ENCODE measurements at places on chromosomes 3 and 15.

GRCh38 chr3:62602987-62603386 is 229.6 kb upstream of the FEZF2 start:
- DNase-seq, result no peak

GRCh38 chr15:90142216-90143165 is 40.2 kb upstream of the IDH2 start:
- DNase-seq, result no peak

- DNase-seq, result no peak
Measured at GRCh38 chr3:56758539-56758981, 43.2 kb downstream of the ARHGEF3 start.

- no peak for DNase-seq
Measured at GRCh38 chr15:68330901-68331300, 53.4 kb downstream of the FEM1B start.

DNA sequence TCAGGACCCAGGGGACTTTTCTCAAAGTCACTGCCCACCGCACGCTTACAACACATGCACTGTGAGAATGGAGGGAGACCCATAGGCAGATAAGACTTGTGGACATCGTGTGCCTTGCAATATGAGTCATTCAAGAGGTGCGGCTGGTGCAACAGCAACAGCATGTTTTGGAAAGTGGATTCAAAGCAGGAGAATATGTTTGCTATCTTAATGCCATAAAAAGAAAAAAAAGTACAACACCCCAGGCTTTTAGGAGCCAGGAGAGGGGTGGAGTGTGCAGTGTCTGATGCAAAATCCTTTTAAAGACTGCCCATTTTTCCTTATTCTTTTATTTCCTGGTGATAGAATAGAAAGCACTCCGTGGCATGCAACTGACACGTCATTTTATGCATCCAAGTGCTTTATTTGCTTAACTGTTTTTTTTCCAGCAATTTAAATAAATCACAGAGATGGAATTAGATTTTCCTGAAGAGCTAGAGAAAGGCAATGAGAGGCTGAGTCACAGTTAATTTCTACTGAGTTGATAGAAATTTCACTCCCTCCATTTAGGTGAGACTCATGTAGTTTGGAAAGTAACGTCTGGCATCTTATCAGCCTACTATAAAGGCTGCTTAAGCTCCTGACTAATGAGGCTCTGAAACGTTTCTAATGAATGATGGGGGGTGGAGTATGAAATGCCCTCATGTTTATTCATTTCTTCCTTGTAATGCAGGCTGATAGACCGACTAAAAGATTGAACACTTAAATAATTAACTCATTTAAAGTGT is 96.4 kb downstream of the NSUN3 start:
- no peak for DNase-seq

DNA sequence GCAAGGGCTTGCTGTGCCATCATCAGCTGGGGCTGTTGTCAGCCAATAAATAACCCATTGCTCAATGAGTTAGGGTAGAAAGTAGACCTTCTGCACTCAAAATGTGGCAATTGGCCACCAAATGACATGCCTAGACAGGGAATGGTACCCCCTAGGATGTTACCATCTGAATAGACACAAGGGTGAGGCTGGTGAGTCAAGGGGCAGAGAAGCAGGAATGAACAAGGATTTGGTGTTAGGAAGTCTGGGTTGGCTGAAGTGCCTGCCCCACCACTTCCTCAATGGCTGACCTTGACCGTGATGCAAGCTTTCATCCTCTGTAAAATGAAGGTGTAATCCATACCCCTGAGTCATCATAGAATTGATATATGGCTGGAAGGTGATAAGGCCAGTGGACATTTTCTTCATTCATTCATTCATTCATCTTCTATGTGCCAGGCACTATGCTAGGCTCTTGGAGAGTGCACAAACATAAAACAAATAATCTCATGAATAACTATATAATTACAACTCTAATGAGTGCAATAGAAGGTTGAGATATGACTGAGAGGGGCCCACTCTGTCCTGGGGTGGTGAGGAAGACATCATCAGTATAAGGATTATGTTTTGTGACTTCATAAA is 4.4 kb upstream of the CA12 start:
- no peak for DNase-seq

DNA sequence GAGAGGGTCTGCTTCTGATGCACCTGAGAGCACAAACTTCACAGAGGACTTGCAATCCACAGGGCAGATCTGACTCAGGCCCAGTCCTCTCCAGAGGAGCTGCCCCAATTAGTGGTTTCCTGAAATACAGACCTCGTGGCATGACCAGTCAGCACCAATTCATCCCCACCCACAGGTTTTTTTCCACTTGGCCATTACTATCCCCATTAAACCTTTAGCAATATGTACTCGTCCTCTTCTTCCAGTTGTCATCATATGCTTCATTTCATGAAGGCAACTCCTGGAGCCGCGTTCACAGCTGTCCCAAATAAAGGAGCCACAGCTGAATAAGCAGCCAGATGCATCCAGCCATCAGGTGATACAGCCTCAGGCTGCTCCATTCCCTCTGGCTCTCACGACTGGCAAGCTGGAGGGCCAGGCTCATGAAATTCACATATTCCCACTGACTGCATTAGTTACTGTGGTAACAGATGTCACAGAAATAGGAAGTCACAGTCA is 163.1 kb downstream of the FMN1 start:
- no peak for DNase-seq

DNA sequence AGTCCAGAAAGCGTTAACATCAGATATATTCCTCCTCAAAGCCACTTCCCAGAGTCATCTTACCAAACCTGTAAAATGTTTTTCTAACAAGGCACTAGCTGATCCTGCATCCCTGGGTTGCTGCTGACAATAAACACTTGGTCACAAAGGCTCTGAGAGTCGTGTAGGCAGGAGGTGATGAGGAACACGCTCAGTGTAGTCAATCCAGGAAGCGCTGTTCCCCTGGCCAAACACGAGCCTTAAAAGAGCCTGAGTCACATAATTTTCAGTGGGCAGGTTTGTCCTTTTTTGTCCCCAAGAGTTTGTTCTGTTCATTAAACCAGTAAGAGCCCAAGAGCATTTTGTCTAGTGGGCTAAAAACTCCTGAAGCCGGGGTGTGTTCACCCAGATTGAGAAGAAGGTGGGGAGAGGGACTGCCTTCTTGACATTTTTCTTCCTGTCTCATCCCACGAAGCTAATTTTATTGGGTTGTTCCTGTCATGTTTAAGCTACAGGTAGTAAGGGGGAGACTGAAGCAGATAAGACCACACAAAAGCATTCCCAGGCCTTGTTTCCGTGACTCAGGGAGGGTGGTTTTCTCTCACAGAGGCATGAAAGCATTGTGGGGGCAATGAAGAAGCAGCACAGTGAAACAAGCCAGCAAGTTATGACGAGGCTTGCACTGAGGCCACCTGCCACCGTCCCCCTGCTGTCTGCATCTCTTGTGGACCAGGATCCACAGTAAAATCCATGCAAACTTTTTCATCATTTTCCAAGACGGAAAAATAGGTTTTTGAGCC is 73.7 kb downstream of the FOXB1 start:
- DNase-seq, result no peak

DNA sequence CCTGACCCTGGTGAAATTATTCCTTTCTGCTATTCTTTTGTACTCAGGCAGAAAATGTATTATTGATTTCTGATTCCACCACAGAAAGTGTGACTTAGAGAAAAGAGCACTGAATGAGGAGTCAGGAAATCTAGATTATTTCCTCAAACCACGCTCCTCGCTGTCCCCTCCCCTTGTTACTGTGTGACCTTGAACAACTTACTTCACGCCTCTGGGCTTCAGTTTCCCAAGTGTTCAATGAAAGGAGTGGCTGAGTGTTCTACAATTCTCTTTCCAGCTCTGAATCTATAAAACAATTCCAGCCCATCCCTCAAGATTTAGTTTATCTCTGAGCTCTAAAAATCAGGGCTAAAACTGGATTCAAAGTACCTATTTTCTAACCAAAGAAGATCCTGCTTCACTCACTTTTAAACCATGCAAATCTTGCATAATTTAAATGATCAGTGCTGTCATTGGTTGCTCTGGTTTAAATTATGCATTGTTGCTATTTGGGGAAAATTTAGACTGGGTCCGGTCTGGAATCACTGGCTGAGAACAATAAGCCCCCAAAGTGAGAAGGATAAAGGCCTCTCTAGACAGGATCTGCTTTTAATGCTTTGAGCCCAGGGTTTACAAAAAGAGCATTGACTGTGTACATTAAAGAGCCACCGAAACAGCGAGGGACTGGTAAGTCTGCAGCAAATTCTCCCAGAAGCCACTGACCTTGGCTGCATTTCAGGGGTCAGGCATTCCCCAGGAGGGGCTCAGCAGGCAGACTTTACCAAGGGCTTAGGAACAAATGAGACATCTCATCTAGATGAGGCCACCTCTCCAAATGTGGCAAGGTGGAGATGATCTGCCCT is 3.2 kb downstream of the TNIK start:
- no peak for DNase-seq

- DNase-seq, result no peak
Measured at GRCh38 chr3:156888176-156888575, 62.0 kb downstream of the LEKR1 start.

GRCh38 chr3:53030619-53031449 is 15.0 kb downstream of the SFMBT1 start:
- DNase-seq, result no peak

- peak; percentile 6 for DNase-seq
Measured at GRCh38 chr3:193378706-193379105, at the start of gene ATP13A5. Gene ATP13A5 (minus strand): TSS chr3:193378753. CDS start chr3:193378725, 28 bp downstream.

DNA sequence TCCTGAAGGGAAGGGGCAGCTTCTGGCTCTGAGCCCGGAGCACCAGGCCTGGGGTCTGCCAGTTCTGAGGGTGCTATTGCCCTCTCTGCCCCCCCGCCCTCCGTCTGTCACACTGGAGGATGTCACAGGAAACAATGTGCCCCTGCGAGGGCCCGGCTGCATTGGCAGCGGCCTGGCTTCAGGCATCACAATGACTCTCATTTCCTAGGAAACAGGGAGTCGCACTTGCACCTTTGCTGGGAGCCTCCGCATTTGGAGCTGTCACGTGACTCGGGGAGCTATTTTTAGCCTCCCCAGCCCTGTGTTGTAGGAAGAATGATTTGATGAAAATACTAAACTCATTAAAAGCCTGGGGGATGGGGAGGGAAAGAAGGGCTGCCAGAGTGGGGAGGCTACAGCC is 518.9 kb downstream of the SHQ1 start:
- no peak for DNase-seq

DNA sequence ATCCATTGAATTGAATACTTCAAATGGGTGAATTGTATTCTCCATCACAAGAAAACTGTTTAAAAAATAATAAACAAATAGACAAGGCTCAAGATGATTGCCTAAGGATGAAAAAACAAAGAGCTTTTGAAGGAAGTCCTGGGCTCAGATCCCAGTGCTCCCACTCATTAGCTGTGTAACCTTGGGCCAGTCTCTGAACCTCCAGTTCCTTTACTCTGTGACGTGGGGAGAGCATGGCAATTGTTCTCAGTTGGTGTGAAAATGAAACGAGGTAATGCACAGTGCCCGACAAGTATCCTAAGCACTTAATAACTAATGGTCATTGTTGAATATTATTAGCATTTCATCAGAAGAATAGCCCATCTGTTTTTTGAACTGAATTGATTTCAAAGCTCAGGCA is 40.7 kb downstream of the TNIK start:
- DNase-seq, result no peak

- no peak for DNase-seq
Measured at GRCh38 chr15:55546718-55547117, 38.7 kb upstream of the DNAAF4 start.

GRCh38 chr3:182241766-182242488 is 530.2 kb downstream of the SOX2 start:
- no peak for DNase-seq

DNA sequence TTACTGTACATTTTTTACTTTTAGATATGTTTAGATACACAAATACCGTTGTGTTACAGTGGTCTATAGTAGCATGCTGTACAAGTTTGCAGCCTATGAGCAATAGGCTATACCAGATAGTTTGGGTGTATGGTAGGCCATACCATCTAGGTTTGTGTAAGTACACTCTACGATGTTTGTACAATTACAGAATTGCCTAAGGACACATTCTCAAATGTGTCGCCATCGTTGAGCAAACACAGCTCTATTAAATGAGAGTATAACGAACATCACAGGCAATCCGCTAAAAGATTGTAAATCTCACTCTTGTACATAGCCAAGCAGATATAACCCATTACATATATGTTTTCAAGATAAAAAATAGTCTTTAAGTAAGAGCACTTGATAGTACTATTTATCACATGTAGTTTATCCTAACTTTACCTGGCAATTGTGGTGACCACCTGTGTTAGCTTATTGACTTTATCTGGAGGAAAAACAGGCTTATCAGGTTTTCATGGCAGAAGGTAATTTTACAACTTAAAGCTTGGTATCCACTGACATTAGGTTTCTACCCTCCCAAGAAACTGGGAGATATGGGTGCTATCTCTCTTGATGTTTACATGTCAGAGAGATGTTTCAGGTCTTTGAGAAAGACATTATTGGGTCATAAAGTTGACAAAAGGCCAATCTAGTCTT is 898.7 kb downstream of the NSUN3 start:
- DNase-seq, result no peak

GRCh38 chr3:25820366-25820765 is 30.5 kb downstream of the OXSM start:
- no peak for DNase-seq

DNA sequence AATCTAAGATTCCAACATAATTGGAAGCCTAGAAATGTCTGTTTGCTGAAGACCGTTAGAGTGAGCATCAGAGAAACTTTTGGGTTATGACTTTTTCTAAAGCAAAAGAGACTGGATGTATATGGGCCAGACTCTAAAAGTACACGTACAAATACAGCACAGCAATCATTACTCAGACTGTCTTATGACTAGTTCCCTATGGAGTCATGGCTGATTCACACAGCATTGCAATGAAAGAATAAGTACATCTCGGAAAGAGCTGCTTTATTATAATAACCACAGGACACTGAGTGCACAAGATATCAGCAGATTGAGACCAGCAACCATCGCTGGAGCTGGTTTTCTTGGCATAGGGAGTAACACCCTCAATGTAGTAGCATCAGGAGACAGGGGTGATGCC is 618.6 kb downstream of the NLGN1 start:
- DNase-seq, result no peak

DNA sequence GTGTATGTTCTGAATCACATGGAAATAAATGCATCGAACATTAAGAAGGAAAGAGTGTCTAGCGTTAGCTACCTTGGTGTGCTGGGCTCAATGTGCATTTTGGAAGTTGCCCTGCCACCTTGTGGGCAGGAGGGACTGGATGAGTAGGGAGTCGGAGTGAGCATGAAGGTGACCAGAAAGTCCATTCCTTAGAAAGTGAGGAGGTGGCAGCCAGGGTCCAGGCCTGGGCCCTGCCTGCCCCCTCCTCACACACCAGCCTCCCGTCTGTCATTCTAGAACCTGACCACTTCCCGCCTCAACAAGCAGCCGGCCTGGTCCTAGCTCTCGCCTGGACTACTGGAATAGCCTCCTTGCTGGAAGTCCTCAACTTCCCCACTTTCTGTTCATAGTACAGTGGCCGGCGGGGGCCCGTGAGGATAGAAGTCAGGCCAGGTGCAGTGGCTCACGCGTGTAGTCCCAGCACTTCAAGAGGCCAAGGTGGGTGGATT is 10.2 kb upstream of the GATA2 start:
- peak; percentile 74 for DNase-seq

DNA sequence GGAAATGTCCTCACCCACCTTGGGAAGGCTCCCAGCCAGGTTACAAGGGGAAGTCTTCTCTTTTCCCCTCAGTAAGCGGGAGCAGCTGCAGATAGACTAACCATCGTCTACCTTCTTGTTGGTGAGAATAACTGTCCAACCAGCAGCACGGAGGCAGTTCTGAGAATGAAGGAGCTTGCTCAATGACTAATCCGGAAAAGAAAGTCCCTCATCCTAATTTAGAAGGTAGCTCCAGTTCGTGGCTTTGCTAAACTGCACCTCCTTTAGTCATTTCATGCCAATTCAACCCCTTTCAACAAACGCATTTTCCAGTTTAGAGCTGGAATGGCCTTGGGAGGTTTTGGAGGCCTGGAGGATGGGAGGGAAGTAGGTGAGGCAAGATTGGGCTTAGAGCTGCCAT is 527.4 kb upstream of the PROK2 start:
- DNase-seq, result no peak

Measured in osteocyte (in vitro differentiated cells).